ENCODE measurements at places on chromosomes 3 and 15.
A peak's percentile ranks its signal among the peaks of the same experiment; 100 is the strongest.

DNA sequence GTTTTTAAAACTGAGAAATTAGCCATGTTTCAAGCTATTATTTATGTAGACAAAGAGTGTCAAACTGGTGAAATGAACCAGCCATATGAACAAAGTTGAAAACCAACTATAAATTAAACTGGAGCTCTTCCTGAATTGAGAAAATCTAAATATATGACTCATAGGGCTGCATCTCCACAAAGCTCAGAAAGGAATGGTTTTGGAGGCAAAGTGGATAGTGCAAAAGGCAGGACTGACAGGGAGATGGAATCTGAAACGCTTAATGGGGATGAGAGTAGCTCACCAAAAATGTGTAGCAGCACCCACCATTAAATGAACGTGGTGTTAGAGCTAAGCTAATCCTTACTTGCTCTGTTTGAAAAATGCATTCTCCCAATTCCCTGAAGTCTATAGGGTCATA is 1066.0 kb downstream of the AGBL1 start:
- no peak for DNase-seq

DNA sequence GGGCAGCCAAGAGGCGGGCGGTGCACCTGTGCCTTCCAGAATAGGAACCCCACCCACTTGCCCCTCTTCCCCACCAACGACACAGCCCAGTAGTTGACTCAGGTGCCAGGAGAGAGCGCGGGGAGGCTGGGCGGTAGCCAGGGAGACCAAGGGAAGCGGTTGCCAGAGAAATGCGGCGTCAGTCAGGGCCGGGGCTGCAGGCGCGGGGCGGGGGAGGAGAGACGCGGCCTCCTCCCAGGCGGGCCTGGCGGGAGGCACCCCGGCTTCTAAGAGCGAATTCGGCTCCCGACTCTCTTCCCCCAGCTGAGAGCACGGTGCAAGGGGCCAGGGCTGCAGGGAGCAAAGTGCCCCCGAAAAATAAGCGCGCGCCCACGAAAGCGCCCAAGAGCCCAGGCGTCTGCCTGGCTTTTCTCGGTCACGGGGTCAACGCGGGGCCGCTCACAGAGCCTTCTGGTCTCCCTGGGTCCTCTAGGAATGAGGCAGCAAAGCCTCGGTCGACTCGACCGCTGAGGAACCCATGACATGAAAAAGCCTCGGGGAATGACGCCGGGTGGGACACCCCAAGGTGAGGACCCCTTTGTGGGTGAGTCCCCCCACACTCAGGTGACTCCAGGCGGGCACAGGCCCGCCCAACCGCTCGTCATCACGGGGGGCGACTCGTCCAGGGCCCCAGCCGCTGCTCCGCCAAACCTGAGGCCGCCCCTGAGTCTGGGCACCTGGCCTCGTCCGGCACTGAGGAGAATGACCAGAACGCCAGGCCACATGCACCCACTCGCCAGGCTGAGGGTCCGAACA is 716 bp downstream of the CPEB1 start:
- peak; percentile 14 for DNase-seq

GRCh38 chr3:133851266-133851906 is 44.3 kb downstream of the RAB6B start:
- DNase-seq: no peak

DNA sequence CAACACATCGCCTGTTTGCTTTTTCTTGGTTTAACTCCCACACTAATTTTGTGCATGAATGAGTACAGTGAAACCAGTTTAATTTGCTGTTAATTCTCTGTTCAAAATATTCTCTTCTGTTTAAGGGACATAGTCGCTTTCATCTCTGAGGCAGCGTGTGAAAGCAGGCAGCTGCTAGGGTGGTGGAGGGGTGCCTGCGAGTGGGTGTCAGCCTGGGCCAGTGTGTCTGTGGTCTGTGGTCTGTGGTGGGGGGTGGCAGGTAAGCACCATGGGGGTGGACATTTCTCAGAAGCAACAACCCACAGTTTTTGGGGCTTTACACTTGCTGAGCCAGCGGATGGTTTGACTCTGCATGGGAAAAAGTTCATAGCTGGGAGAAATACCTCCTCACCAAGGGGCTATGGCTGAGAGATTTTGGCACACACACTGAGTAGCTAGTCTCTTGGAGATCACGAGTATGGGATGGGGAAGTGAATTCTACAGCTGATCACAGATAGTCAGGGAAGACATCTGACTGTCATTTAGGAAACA is 109.2 kb downstream of the EPHB1 start:
- no peak for DNase-seq

GRCh38 chr3:23162934-23163333 is 40.2 kb upstream of the UBE2E2 start:
- DNase-seq: no peak

- no peak for DNase-seq
Measured at GRCh38 chr3:150899141-150899540, 6.1 kb downstream of the MINDY4B start.

- DNase-seq: no peak
Measured at GRCh38 chr3:108438542-108438941, 71.9 kb downstream of the MYH15 start.

DNA sequence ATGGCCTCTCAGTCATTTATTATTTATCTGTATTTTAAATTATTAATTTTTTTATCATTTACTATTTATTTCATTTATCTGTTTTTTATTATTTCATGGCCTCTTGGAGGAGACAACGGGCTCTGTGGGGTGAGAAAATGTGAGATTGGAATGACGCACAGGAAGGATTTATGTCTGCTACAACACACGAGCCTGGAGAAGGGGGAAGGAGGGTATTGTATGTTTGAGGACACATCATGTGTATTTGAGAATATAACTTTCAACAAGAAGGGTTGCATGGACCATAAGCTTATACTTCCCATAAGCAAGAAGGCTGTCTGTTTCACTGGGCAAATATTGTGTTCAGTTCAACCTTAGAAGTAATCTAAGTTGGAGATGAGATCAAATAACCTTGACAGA is 31.7 kb downstream of the LSM3 start:
- no peak for DNase-seq

- DNase-seq: no peak
Measured at GRCh38 chr3:14435175-14436014, 33.0 kb downstream of the SLC6A6 start.

- DNase-seq: no peak
Measured at GRCh38 chr3:161600173-161600572, 103.6 kb downstream of the OTOL1 start.

GRCh38 chr3:40468018-40468417 is 8.9 kb upstream of the ZNF619 start:
- no peak for DNase-seq

DNA sequence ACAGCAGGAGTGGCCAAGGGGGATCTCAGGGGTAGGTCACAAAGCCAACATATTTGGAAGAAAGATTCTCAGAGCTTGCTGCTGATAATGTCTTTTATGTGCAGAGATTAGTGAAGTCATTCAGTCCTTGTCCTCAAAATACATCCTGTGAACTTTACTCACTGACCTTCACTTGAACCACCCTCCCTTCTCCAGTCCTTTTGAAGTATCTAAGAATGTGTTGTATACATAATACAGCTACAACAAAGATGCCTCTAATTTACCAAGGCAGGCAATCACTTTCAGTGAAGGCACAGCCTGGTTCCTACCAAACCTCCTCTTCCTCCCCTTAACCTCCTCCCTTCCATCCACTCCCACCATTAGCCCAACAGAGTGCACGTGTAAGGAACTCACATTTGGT is 38.3 kb downstream of the ETV5 start:
- DNase-seq: no peak

- DNase-seq: no peak
Measured at GRCh38 chr15:90497376-90497775, 32.3 kb upstream of the CRTC3 start.

- DNase-seq: no peak
Measured at GRCh38 chr3:17805461-17805940, 63.1 kb upstream of the TBC1D5 start.

- no peak for DNase-seq
Measured at GRCh38 chr3:10189557-10190354, 25.0 kb downstream of the IRAK2 start.

DNA sequence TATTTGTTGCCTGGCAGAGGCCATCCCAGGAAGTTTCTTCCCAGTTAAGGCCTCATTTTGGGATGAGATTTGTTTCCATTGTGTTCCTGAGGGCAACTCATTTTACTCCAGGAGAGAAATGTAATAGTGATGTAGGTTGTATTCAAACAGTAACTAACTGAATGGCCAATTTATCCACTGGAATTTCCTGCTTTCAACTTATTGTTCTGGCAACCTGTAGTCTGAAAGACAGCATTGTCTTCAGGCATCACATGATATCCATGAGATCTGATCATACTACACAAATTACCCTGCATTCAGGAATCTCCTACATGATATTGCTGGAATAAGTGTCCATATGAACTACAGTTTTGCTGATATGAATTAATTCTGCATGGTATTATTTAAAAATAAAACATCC is 79.5 kb upstream of the FGF7 start:
- no peak for DNase-seq

DNA sequence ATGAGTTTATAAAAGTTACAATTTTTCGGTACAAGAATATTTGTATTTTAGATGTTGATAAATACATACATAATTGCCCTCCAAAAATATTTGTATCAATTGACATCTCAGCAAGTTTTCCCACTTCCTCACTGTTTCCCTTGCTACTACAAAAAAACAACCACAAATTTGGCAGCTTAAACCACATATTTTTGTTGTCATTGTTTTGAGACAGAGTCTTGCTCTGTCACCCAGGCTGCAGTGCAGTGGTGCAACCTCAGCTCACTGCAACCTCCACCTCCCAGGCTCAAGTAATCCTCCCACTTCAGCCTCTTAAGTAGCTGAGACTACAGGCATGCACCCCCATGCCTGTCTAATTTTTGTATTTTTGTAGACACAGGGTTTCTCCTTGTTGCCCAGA is 162.8 kb upstream of the RARB start:
- no peak for DNase-seq

DNA sequence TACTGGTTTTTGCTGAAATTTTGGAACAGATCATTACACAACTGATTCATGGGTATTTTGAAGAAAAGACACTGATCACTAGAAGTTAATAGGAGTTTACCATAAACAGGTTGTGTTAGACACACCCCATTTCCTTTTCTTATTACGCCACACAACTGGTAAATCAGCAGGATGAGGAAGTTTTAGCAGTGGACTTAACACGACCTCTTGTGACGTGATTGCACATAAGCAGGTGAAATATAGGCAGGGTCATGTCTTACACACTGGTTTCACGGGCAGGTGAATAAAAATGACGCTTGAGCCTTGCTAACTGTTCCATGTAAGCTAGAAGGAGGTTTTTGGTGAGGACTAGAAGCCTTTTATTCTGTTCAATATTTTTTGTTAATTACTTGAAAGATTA is 27.1 kb upstream of the TPRG1 start:
- DNase-seq: no peak

DNA sequence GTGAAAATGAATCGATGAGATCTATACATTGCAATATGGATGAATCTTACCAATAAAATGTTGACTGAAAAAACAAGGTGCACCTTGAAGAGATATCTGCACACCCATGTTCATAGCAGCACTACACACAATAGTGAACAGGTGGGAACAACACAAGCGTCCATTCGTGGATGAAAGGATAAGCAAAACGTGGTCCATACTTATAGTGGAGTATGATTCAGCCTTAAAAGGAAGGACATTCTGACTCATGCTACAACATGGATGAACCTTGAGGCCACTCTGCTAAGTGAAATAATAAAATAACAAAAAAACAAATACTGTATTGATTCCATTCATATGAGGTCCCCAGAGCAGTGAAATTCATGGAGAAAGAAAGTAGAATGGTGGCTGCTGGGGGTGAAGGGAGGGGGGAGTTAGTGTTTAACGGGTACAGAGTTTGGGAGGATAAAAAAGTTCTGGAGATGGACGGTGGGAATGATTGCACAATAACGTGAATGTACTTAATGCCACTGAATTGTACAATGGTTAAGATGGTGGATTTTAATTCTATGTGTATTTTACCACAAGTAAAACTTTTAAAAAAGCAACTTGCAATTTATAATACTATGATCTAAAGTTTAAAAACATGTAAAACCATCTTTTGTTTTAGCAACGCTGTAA is 35.6 kb downstream of the IQSEC1 start:
- no peak for DNase-seq

- no peak for DNase-seq
Measured at GRCh38 chr3:59001675-59002074, 48.1 kb downstream of the CFAP20DC start.

GRCh38 chr3:170052398-170052797 is 14.6 kb downstream of the GPR160 start:
- DNase-seq: no peak

GRCh38 chr3:72395776-72396311 is 452.4 kb downstream of the SHQ1 start:
- no peak for DNase-seq

DNA sequence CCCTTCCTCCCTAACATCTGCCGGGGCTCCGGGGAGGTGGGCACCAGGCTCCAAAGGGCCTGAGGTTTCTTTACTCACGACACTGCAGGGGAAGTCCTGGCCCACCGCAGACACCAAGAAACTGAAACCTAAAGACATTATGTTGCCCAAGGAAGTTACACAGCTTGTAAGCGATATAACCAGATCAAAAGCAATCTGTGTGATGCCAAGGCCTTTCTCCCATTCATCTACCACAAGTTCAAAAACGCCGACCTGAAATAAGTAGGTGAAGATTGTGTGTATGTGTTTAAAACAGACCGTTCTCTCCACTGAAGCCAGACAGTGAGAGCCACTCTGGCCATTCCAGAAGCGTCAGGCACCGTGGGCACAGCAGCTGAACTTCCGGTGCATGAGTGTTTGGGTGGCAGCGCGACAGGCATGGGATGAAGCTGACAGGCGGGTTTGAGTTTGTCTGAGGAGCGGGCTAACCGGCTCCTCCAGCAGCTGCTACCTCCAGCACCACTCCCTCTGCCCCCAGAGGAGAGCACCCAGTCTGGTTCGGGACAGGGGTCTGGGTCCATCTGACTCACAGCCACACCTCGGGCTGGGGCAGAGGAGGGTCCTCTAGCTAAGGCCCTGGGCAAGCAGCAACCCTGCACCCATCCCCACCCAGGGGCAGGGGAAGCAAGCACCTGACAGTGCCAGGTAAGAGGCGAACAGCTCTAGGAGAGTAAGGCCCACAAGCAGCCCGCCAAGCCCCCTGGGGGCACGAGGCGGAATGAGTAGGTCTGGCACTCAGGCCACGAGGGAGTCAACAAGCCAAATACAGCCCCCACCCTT is 1.3 kb downstream of the TNK2 start:
- DNase-seq: peak; percentile 40

DNA sequence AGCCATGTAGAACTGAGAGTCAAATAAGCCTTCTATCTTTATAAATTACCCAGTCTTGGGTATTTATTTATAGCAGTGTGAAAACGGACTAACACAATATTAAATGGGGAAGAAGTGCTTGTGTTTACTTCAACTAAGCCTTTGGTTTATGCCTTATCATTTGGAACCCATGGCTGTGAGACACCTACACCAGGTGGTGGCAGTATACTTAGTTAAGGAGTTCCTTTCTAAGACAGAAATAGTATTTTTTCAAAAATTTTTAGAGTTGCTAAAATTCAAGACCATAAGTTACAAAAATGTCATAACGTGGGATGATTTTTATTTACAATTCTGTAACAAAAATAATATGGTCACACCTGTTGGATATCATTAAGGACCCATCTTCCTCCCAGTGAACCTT is 354.5 kb upstream of the SOX14 start:
- no peak for DNase-seq

GRCh38 chr3:46716461-46717441 is 918 bp downstream of the PRSS50 start:
- DNase-seq: no peak
